ENCODE measurements at places on chromosomes 12 and 14.
A peak's percentile ranks its signal among the peaks of the same experiment; 100 is the strongest.

GRCh38 chr12:100741084-100741711, 53.4 kb upstream of the ANO4 start:
- peak; percentile 9 for DNase-seq

- no peak for DNase-seq
These were observed 321.8 kb downstream of the SNAPC1 start for GRCh38 chr14:62084020-62084419.

DNA sequence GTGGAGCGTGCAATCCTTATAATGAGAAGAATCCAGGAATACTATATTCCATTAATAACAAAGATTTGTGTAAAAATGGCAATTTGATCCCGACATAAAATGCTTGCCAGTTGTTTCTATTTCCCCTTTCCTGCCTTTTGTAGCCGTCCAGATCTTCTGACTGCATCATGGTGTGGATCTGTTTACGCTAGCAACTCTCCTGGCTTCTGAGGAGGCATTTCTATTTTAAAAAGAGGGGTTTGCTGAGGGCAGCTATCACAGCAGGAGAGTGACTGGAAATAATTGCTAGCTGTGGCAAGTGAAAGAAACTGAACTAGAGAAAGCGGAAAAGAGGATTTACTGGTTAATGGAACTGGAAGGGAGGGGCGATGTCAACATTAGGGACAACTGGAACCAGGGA, 145.6 kb downstream of the ATP23 start:
- no peak for DNase-seq

- DNase-seq: no peak
These were observed 12.4 kb downstream of the MLXIP start for GRCh38 chr12:122090759-122091515.

GRCh38 chr12:90841336-90841735, 113.6 kb downstream of the CCER1 start:
- no peak for DNase-seq
